ENCODE measurements at places on chromosomes 2 and 18.
A peak's percentile ranks its signal among the peaks of the same experiment; 100 is the strongest.

DNA sequence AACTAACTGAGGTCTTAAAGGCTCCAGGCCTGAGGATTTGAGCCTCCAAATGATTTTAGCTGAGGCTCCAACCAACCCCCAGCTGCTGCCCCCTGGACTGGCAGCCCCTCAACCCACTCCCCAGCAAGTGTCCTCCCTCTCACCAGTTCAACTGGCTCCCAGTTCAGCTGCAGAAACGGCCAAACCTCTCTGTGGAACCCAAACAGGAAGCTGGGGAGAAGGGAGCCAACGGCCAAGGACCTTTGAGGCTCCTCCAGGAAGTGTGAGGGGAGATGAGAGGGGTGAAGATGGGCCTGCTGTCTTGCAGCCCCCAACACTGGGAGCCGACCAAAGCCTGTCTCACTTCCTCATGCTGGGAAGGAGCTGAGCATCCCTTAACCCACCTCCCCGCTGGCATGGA, 24.9 kb downstream of the ZFP36L2 start:
- no peak for DNase-seq

DNA sequence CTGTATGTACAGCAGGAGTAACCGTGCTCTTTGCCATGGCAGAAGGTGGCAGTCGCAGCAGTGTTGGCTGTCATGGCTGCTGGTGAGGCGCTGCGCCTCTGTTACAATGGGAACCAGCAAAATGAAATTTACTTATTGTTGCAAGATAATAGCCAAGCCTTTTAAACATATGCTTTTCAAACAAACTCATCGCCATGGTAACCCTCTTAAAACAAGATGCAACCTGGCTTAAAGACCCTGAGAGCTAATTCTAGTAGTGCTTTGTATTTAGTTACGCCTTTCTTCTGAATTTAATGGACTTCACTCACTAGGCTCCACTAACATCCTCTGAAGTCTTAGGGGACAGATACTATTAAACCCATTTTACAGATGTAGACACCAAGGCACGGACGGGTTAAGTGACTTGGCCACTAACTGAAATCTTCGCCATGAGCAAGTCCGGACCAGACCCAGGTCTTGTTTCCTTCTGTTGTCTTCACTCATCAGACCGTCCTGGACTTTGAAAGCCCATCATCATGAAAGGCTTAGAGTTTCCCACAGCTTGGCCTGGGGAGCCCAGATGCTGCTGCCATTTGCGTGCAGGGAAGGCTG, 111.6 kb upstream of the ODC1 start:
- DNase-seq: no peak

- DNase-seq: no peak
Observed at GRCh38 chr2:47272905-47273758, 118.0 kb upstream of the STPG4 start.

DNA sequence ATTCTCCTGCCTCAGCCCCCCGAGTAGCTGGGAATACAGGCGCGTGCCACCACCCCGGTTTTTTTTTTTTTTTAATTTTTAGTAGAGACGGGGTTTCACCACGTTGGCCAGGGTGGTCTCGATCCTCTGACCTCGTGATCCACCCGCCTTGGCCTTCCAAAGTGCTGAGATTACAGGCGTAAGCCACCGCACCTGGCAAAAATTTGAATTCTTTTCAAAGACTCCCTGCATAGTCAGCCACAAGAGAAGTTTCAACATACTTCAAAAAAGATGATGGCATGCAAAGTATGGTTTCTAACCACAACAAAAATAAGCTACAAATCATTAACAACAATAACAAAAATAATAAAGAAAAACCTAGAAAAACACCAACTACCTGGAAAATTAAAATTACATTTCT, 22.0 kb downstream of the HYCC2 start:
- DNase-seq: no peak

- no peak for DNase-seq
Observed at GRCh38 chr2:160334028-160334741, 134.1 kb upstream of the ITGB6 start.

GRCh38 chr2:202030691-202031090, 3.0 kb upstream of the FZD7 start:
- no peak for DNase-seq

DNA sequence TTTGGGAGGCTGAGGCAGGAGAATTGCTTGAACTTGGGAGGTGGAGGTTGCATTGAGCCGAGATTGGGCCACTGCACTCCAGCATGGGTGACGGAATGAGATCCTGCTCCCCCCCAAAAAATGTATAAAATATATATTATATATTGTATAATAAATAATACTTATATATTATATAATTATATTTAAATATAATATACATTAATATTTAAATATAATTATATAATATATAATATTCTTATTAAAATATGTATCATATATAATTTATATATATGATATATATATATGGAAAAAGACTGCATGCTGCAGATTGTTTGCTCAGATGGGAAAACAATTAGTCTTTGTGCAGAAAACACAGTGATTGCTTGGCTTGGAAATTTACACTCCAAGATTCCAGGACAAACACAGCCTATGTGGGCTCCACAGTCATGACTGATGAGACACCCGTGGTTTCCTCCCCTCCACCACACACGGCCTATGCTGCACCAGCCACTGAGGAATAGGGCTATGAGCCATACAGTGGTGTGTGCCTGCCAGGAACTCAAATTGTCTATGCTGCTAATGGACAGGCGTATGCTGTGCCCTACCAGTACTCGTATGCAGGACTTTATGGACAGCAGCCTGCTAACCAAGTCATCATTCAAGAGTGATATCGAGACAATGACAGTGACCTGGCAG, 30.0 kb downstream of the PMAIP1 start:
- no peak for DNase-seq

DNA sequence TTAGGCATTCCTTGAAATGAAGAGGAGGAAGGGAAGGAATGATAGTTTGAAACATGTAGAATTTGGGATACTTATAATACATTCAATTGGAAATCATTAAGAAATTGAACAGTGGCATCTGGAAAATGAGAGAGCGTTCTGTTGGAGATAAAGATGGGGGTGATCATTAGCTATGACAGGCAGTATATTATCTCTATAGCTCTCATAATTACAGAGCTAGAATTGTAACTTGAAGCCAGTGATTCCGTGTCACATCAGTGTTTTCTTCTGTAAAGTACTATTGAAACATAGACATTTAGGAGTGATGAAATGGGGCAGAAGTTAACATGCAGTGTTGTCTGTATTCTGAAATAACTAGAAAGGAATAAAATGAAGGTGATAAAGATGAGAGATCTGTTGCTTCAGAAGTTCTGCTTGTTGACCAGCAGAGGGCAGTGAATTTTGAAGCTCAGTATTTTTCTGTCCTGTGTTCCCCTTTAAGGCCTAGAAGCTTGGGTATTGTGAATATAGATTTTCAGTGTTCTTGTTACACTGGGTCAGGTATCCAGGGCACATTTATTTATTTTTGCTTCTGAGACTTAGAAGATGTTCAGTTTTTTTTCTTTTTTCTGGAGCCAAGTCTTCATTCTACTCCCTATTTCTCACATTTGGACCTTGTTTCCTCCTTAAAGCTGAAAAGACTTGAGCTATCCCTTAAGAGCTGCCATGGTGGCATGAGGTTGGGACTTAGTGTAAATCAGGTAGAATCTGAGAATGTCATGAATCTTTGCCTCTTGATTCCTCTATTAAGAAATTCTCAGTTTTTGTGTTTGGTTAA, 157.4 kb downstream of the TAF4B start:
- DNase-seq: peak; percentile 53

- DNase-seq: no peak
Observed at GRCh38 chr2:85240055-85240454, 87.7 kb downstream of the TGOLN2 start.

GRCh38 chr2:79179036-79179435, 19.5 kb upstream of the REG3A start:
- no peak for DNase-seq

GRCh38 chr2:21981127-21981526, 857.4 kb downstream of the TDRD15 start:
- DNase-seq: no peak

DNA sequence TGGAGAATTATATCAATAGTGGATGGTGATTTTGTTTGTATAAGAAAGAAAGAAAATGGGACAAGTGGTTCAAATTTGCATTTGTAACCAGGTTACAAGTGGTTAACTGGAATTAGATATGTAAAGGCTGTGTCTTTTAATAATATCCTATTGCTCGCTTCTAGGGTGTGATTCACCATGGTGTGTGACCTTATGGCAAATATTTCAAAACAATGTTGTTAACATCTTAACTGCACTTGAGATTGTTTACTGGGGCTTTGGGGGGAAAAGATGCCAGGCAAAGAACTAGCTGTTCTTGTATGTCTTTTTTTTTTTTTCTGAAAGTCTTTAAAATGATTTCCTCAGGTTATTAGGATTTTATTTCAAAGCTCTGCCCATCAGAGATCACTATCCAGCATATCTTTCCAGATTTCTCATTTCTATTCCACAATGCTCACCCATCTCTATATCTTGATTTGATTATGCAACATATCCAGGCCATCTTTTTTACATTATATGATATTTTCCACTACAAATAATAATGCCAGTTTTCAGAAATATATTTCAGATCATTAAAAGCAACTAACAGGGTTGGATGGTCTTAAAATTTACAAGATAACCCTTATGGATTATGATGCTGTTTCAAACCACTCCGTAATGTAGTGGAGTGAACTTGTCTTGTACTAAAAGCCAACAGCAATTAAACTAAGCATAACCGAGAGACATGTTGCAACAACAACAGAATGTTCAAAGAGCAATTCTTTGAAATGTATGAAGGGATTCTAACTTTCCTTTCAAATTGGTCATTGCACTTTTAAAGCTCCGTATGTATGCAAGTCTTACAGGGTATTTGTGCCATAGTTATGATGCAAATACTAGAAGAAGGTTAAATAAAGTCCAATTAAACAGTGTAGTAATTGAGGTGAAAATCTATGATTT, 341.5 kb upstream of the ETAA1 start:
- DNase-seq: no peak

DNA sequence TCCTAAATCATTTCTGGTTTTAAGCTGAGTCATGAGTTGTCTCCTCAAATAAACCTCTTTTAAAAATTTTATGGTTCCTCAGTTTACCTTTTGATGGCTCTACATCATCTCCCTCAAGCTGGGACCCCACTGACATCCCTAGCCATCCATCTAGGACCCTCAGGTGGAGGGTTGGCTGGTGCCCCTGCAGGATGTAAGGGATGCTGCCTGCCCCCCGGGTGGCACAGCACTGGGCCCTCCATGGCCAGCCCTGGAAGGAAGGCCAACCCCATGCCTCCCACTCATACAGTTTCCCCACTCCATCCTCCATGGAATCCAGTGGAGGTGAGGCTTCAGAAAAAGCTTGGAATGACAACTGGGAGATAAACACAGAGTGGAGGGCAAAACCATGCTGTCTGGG, 17.2 kb upstream of the GPC1 start:
- no peak for DNase-seq

GRCh38 chr18:28115149-28115550, 61.8 kb downstream of the CDH2 start:
- no peak for DNase-seq

DNA sequence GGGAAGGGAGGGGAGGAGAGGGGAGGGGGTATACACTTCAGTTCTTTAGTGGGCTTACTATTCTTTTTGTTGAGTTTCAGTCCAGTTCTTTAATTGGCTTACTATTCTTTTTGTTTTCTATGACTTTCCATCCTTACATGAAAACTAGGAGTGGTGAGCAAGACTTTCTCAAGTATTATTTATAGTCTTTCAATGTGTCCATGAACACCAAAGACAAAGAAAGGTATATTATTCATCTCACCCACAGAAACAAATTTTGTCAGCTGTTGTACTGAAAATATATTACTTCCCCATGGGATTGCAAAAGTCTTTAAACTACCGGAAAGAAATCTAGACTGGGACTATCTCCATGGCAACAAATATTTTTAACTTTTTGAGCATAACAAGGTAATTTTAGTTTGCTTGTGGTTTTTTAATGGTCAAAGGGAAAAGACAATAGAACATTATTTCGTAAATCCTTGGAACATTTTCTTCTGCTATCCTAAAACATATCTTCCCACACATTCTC, 17.6 kb downstream of the ADAM17 start:
- DNase-seq: no peak

DNA sequence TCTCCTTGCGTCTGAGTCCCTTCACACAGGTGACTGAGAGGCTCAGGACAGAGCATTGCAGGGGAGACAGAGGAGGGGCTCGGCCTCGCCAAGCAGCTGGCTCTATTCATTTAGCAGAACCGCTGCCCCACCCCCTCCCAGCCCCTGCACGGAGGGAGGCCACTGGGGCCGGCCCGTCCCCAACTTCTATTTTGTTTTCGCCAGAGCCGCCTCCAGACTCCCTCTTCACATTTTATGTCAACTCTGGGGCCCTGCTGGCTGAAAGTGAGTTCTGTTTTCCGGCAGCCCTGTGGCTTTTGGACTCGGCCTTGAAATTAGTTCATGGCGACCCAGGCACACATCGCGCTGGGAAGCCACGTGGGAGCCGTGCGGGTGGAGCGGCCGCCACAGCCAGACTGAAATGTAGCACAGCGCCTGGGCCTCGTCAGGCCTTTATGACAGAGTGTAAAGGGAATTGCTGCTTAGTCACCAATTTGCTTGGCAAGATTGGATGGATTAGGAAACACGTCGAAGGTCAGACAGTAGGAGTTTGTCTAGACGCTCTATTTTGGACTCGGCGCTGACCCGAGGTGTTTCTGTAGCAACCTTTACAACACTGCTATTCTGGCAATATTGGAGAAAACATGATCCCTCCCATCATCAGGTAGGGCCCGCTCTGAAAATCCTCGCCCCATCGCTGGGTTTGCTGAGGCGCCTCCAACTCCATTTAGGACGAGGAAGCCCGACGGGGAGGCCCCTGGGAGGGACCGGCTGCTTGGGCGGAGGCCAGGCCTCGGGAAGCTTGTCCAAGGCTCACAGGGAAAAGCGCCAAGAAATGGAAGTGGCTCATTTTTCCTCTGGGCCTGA, 90.7 kb upstream of the CTDP1 start:
- no peak for DNase-seq

DNA sequence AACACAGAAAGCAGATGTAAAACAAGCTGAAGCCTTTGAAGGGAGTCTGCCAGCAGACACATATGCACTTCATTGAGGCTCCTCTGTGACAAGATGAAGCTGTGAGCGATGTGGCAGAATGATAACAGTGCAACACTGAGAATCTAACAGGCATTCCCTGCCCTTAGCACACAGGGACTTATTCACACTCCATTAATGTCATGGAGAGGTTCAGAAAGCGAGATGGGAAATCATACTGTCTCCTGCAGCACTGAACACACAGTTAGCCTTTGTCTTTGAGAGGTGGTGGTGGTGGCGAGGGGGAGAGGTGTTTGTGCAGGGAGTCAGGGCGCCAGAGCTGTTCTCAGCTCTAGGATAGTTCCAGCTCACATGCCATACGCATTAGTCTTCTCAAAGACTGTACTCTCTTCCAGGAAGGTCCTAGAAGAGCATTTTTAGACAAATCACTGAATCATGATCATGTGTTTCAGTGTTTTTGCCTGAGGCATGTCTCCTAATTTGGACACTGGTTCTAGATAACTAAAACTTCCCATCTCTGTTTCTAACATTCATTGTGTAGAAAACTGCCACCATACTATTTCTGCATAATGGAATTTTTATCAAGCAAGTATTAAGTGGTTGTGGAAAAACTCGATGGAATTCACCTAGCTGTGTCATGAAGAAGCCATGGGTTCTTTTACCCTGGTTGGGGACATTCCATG, 93.5 kb upstream of the ITGB6 start:
- DNase-seq: no peak
